ENCODE measurements at places on chromosomes 4 and X.
A peak's percentile ranks its signal among the peaks of the same experiment; 100 is the strongest.

- no peak for ATAC-seq
Observed at GRCh38 chr4:155904331-155904730, 835 bp downstream of the TDO2 start.

DNA sequence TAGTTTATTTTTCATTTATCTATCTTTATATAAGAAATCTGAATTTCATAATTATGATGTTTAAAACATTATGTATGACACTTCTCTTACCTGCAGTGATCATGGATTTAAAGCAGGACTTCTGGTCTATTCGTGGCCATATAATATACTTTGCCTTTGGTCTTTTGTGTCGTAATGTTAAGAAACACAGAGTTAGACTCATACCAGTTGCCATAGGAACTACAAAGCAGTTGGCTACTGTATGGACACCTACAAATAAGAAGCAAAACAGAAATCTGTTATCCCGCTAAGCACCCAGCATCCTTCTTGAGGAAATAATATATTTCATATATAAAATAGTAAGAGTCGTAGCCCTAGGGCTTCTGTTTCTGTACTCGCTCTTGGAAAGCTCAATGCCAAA lies 4.3 kb downstream of the SEPSECS start:
- no peak for ATAC-seq

DNA sequence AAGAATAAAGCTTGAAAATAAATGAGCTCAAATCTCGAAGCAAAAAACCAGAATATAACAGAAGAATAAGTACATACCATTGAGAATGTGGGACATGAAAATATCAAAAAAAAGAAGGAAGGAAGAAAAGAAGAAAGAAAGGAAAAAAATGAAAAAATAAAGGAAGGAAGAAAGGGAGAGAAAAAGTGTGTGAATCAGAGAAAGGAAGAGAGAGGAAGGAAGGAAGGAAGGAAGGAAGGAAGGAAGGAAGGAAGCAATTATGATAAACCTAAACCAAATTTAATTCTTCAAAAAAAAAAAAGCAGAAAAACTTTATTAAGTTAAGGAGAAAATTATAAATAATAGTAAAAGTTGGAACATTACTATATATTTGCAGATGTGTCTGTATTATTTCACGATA lies 949.8 kb downstream of the NLGN4X start:
- no peak for ATAC-seq

DNA sequence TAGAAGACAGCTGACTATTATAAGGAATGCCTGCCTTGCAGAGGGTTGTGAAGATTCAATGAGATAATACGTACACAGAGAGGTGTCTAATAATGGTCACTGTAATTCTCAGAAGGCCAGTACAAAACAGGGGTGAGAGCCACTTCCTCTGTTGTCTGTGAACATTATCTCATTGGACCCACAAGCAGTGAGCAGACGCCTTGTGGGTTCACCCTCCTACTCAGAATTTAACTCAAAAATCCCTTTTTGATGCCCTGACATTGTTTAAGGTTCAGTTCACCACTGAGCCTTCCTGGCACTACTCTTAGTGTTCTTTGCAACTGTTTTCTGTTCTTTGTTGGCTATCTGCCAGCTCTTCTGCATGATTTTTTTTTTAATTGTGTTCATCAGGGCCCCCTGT lies 467.4 kb downstream of the BCOR start:
- ATAC-seq = no peak

GRCh38 chrX:130975947-130976346 lies 72.9 kb upstream of the ENOX2 start:
- ATAC-seq = no peak

DNA sequence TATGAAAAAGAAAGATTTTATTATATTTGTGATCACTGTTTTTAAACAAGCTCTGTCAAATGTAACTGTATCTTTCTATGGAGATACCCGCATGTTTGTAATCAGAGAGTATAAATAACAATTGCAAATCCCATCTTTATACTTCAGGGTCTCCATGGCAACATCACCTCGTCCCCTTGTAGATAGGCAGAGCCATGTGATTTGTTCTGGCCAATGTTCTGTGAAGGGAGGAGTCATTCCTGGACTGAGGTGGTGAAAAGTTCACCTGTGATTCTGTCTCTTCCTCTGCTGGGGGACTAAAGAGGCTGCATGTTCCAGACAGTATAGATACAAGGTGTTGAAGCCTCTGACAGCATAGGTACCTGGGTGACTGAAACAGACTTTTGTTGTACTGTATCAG lies 45.6 kb upstream of the MED14 start:
- no peak for ATAC-seq

GRCh38 chr4:99564921-99565320 lies 1.1 kb upstream of the TRMT10A start:
- no peak for ATAC-seq

GRCh38 chrX:63934791-63935190 lies 149.8 kb upstream of the ARHGEF9 start:
- no peak for ATAC-seq

- no peak for ATAC-seq
Observed at GRCh38 chr4:10205223-10205622, 88.6 kb upstream of the WDR1 start.

DNA sequence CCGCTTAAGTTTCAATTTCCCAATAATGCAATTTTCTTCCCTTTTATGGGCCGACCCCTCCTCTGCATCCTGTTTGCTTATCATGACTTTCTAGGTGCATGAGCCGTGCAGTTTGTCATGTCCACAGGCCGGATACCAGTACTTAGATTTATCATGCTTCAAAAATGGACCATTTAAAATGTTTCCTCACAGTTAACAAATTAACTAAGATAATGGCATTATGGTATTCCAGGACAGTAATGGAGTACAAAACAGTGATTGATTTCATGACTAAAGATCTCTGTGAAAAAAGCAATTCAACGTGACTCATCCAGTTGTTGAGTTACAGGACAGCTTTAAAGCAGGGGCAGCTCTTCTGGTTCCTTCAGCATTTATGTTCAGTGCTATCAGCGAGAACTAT lies 23.0 kb downstream of the SNX25 start:
- no peak for ATAC-seq

DNA sequence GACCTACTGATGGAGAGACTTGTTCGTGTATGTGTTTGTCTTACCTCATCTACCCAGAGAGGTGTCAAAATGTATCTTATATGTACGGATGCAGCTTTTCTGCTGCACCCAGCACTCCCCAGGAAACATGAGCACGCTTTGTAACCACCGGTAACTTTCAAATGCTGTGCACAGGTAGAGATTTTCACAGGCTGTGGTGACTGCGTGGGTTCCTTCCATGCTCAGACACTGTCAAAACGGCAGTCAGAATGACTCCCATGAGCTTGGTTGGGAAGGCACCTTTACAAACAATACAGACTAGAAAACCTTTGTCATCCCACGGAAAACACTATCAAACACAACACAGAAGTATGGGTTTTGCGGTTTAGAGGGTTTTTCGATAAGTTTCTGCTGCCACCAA lies 28.2 kb downstream of the F11 start:
- no peak for ATAC-seq

DNA sequence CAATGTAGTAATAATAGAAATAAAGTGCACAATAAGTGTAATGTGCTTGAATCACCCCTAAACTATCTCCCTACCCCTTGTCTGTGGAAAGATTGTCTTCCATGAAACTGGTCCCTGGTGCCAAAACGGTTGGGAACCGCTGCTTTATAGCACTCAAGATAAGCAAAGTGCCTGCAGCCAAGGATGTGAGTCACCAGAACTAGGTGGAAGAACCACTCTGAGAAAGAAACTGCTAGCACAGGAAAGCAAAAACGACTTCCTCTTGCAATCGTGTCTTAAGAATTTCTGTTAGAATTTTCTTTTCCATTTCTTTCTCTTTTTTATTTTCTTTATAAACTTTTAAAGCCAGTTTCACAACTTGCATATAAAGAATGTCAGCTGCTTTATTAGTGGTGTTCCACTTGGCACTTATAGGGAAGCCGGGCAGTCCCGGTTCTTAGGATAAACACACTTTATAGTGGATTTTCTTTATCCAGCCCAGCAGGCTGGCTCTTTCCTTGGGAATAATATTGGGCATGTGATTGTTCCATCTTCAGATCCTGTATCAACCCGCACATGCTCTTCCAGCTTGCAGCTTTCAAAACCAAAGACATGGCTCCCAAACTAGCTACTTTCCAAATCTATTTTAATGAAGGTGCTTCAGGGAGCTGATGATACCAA lies 32.3 kb upstream of the CXCL8 start:
- no peak for ATAC-seq

DNA sequence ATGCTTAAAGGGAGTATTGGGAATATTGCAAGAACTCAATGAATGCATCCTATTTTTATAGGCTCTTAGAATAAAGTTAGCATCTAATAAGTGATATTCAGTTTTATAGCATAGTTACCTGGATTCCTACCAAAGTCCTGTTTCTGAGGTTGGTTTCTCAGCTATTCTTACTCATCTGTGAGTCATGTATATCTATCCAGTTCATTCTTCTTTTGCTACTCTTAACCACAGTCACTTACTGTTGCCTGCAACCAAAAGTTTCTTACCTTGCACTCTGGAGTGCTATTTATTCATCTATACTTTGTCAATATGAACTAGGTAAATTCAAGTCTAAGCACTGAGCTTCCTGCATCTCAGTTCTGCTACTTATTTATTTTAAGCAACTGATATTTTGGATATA lies 322.5 kb downstream of the HS3ST1 start:
- ATAC-seq = peak; percentile 36

DNA sequence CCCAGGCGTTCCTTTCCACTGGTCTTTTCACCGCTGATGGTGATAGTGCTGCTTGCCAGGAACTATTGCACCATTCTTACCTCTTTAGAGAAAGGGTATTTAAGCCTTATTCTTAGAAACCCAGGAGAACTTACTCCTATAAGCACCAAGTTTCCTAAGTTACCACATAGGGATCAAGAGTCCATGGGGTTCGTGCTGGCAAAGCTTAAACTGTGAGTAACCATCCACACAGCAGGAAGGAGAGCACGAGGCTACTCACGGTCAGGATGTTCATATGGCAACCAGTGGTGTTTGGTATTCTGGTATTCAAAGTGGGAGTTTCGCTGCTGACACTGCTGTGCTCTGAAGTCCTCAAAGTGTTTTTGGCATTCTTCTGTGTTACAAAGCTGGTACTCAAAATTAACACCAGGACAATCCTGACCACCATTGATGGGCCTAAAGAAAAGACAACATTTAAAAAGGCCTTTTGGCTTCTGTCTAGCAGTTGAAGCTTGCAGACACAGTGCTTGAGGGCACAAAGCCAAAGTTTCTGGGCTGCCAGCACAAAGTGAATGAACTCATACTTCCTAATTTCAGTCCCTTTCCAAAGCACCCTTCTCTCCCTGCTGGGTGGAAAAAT lies 256.9 kb downstream of the ADAMTS3 start:
- ATAC-seq = no peak

GRCh38 chr4:26510334-26510964 lies 20.2 kb upstream of the CCKAR start:
- no peak for ATAC-seq

- ATAC-seq = no peak
Observed at GRCh38 chr4:169571435-169571834, 40.9 kb downstream of the NEK1 start.

- no peak for ATAC-seq
Observed at GRCh38 chrX:13253223-13253622, 66.6 kb downstream of the ATXN3L start.

- no peak for ATAC-seq
Observed at GRCh38 chr4:112518675-112519074, 2.7 kb upstream of the NEUROG2 start.

DNA sequence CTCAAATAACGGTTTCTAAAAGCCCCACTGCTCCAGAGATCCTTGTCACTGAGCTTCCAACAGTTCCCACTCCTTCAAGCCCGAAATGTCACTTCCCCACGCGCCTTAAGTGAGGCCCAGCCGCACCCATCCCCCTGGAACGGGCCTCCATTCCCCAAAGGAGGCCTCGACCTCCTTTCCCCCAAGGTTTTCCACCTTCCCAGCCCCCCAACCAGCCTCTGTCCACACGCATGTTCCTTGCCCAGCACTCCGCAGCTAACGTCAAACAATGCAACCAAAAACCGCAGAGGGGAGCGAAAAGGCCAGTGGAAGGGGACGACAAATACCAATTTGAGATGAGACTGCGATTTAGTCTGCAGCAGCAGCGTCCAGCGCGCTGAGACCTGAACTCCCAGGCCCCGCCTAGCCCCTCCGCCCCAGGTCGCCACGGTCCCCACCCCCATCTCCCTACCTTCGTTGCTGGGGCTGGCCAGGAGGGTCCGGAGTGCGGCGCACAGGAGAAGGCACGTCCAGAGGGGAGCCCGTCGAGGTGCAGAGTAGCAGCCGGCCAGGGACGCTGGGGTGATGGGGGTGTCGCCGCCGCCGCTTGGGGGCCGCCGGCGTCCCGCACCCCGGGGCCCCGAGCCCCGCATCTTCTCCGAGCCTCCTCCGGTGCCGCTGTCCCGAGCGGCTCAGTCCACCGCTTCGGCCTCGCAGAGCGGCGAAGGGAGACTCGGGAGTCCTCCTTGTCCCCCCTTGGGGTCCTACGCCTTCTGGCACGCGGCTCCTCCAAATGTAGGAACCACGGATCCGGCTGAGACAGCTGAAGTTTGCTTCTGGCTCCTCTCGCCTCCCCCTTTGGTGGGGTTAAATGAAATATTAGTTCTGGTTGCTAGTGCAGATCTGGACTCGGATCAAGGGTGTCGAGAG lies 924 bp downstream of the EPHA5 start:
- ATAC-seq = no peak

GRCh38 chrX:87489071-87489470 lies 28.5 kb upstream of the KLHL4 start:
- ATAC-seq = no peak

DNA sequence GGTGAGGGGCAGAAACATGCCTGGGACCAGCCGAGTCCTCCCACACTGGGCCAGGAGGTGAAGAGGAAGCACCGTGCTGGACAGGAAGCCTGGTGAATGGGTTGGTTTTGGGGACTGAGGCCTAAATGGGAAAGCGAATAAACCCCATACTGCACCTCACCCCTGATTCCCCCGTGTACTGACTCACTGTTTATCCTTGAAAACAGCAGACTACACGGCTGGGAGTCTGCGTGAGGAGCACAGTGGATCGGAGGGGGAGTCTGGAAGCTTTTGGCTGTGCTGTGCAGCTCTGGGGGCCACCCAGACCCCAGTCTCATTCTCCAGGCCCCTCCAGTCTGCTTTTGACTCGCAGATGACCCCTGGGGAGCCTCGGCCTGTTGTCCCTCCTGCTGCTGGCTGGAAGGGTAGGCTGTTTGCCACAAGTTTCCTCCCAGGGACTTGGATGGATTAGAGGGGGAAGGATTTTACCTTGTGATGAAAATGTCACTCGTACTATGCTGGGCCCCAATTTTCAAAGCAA lies 90.0 kb downstream of the PSAPL1 start:
- ATAC-seq = no peak

- ATAC-seq = no peak
Observed at GRCh38 chr4:13640149-13640940, 12.8 kb upstream of the BOD1L1 start.

DNA sequence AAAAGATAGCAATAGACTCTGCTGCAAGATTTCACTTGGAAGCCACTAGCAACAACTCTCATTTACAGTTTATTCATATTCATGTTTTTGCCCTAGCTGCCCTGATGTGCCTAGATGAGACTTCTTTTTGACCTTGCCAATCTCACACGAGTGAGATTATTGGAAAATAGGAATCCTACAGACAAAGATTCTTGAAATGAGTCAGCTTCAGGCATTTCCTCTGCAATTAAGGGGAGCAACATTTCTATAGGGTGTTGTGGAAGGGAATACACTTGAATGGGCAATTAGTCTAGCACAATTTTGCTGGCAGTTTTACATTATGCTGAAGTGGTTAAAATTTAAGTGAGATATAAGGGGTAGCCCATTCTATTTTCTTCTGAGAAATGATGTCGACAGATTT lies 217.0 kb upstream of the FAT4 start:
- ATAC-seq = no peak

All from activated CD4-positive, CD25-positive, alpha-beta regulatory T cell treated with anti-CD3 and anti-CD28 coated beads, Interleukin-2, amount 50 U/mL, for 24 hours (primary cell).